GM23338 (cell line): ENCODE measurements at places on chromosomes 3 and 15. TPM values are rescaled to one million over a fixed set of nuclear protein-coding genes. Genes with fewer than 3 reads are reported as not detected.

Gene CHST14
- polyA plus RNA-seq, result 8.4 and 10.0 TPM in 2 replicates

Gene TMEM108
- polyA plus RNA-seq, result 13.2 and 15.3 TPM in 2 replicates

Gene SNTN
- 0.70 TPM in 1 of 2 replicates, not detected in the other for polyA plus RNA-seq

Gene ST8SIA2
- 0.66 and 0.90 TPM in 2 replicates for polyA plus RNA-seq

Gene BNC1
- polyA plus RNA-seq, result 0.26 and 0.28 TPM in 2 replicates

Gene AHSG
- 0.18 and 0.21 TPM in 2 replicates for polyA plus RNA-seq
